ENCODE measurements at places on chromosomes 7 and 10.

GRCh38 chr10:130784326-130784725 is 527.2 kb downstream of the TCERG1L start:
- H3K4me1 ChIP-seq = no peaks in the 10 kb centered on the region
- no peaks in the 10 kb centered on the region for H3K27me3 ChIP-seq
- no peaks in the 10 kb centered on the region for H3K36me3 ChIP-seq

- H3K36me3 ChIP-seq = no peaks in the 10 kb centered on the region
- no peaks in the 10 kb centered on the region for H3K4me1 ChIP-seq
- no peak for DNase-seq
- no peak overlapping the region for H3K4me3 ChIP-seq
- H3K27me3 ChIP-seq = peaks cover 11% of the 10 kb centered on the region
Observed at GRCh38 chr7:128376077-128376476, 14.6 kb upstream of the PRRT4 start.

DNA sequence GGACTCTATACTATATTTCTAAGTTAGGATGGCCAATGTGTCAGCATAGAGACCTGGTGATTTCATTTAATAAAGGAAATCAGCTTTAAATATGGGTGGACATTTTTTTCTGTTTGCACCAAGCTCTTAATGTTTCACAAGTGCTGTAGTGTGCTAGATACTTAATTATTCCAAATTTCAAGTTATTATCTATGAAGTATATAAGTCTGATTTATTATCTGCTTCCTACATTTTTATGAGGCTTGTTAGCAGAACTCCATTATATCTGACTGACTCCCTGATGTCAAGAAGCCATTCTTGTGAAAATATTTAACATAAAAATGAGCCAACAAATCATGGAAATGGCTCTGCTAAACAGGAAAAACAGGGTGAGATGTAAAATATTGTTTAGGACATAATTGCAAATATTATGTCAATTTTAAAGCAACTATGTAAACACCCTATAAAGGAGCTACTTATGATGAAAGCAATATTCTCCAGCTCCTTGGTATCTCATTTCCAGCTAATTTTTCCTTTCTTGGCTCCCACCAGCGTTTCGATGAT is 1415.2 kb downstream of the GATA3 start:
- H3K27ac ChIP-seq = no peak overlapping the region
- H3K36me3 ChIP-seq = no peaks in the 10 kb centered on the region
- no peaks in the 10 kb centered on the region for H3K4me1 ChIP-seq
- H3K4me3 ChIP-seq = no peak overlapping the region
- no peak for DNase-seq
- no peaks in the 10 kb centered on the region for H3K27me3 ChIP-seq

GRCh38 chr7:39407137-39407536 is 159.1 kb upstream of the YAE1 start:
- no peak overlapping the region for H3K27ac ChIP-seq
- peaks cover 20% of the 10 kb centered on the region for H3K27me3 ChIP-seq
- no peak overlapping the region for H3K4me3 ChIP-seq
- DNase-seq = no peak
- H3K4me1 ChIP-seq = no peaks in the 10 kb centered on the region
- H3K36me3 ChIP-seq = no peaks in the 10 kb centered on the region

DNA sequence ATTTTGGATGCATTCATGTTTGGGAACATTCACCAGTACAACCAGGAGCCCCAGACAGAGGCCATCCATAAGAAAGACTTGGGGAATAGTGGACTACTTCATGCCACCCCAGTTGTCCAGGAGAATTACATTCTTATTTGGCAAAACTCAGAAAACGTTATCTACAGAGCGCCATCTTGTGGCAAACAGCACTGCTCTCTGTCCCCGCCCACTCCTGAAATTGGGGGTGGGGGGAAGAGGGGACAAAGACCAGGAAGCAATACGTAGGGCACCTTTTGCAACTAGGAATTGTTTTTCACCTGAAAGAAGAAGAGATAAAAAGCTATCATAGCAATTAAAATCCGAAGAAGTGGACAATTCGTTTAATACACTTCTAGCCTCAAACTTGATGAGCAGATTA is 134.6 kb upstream of the MGMT start:
- no peaks in the 10 kb centered on the region for H3K27me3 ChIP-seq
- H3K36me3 ChIP-seq = no peaks in the 10 kb centered on the region
- no peak overlapping the region for H3K27ac ChIP-seq
- DNase-seq = peak; percentile 28

- no peak overlapping the region for H3K27ac ChIP-seq
- no peaks in the 10 kb centered on the region for H3K4me1 ChIP-seq
- no peaks in the 10 kb centered on the region for H3K27me3 ChIP-seq
Observed at GRCh38 chr10:34153663-34154382, 661.3 kb downstream of the PARD3 start.
